ENCODE measurements at places on chromosomes 7 and 10.

DNA sequence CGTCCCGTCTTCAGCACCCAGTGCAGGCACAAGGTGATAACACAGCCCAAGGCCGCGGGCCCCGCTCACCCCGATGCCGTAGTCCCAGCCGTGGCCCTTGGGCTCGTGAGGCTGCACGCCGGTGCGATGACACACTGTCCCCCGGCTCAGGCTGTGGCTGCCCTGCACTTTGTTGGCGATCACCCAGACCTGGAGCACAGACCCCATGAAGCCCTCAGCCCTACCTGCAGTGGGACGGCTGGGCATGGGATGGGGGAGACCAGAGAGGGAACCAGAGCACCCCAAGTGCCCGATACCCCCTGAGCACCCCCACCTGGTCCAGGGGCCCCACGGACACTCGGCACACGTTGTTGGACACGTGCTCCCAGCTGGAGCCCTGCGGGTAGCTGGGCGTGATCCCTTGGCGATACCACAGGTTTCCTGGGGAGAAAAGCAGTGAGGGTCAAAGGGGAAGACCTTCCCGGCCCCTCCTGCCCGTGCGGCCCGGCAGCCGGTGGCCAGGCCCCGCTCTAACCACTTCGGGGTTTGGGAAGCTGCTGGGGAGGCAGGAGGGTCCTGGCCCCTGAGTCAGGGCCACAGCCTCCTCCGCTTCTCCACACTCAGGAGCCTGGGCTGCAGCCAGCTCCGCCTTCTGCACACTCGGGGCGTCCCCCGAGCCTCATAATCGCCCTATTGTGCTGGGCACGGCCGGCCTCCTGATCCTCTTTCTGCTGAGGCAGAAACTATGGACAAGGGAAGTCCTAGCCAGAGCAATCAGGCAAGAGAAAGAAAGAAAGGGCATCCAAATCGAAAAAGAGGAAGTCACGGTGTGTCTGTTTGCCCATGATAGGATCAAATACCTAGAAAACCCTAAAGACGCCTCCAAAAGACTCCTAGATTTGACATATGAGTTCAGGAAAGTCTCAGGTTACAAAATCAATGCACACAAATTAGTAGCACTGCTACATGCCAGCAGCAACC lies 6.7 kb downstream of the BHLHA15 start:
- no peak for DNase-seq

DNA sequence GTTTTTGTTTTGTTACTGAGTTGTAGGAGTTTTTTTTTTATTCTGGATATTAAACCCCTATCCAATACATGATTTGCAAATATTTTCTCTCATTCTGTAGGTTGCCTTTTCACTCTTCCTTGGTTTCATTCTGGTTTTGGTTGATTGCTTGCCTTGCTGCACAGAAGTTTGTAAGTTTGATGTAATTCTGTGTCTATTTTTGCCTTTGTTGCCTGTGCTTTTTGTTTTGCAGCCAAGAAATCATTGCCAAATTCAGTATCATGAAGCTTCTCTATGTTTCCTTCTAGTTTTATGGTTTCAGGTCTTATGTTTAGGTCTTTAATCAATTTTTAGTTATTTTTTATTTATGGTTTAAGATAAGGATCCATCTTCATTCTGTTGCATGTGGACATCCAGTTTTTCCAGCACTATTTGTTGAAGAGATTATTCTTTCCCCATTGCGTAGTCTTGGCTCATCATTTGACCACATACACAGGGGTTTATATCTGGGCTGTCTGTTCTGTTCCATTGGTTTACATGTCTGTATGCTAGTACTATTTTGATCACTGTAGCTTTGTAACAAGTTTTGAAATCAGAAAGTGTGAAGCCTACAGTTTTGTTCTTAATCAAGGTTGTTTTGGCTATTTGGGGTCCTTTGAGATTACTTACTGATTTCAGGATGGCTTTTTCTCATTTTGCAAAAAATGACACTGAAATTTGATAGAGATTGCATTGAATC lies 26.4 kb downstream of the BMPR1A start:
- no peak for DNase-seq

- DNase-seq = no peak
These were observed 435 bp upstream of the PWWP2B start for GRCh38 chr10:132396494-132397035.

- DNase-seq = no peak
These were observed 82.0 kb downstream of the AFAP1L2 start for GRCh38 chr10:114322344-114322743.

DNA sequence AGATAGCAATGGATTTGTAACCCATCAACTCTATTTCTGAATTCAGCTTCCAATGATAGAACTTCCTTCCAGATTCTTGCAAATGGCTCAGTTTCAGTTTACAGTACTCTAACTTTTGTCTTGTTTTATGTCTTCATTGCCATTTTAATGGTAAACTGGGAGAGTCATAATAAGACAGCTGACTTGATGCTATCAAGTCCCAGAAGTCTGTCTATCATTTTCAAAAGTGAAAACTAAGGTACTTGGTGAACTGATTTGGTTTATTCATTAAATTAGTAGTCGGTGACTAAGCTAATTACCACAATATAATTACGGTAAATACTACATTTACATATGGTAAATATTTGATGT lies 25.0 kb downstream of the RTKN2 start:
- DNase-seq = no peak

DNA sequence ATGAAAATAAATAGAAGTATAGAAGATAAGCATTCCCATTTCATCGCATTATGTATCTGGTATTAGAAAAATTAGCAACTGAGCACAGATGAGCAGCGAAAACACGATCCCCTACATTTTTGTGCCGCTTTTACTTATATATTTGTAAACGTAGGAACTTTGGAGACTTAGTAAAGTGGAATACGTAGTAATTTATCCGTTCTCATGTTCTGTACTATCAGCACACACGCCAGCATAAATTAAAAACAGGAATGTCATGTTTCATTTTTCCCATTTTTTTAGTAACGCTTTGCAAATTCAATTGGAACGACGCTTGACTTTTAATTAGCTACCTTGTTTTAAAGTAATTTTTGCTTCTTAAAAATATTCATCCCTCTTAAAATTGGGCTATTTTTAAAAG lies 2.4 kb downstream of the ZNRF2 start:
- DNase-seq = no peak

- no peak for DNase-seq
These were observed 365.6 kb upstream of the AUTS2 start for GRCh38 chr7:69232445-69233376.

GRCh38 chr10:5419466-5420094 lies 7.2 kb downstream of the NET1 start:
- DNase-seq = no peak

DNA sequence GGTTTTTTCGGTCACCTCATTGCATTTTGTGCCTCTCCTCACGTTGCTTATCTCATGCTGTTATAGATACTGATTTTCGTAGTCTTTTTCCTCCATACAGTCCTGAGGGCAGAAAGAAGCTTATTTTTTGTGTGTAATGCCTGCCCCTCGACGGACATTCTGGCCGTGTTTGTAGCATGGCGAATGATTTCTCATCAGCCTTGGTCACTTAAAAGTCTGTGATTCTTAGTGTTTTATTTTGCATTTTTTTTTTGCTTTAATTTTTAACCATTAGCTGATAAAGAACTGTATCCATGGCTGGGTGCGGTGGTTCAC lies 469 bp upstream of the NOC3L start:
- DNase-seq = no peak

- DNase-seq = no peak
These were observed 137.3 kb downstream of the SEMA3C start for GRCh38 chr7:80781561-80781979.

DNA sequence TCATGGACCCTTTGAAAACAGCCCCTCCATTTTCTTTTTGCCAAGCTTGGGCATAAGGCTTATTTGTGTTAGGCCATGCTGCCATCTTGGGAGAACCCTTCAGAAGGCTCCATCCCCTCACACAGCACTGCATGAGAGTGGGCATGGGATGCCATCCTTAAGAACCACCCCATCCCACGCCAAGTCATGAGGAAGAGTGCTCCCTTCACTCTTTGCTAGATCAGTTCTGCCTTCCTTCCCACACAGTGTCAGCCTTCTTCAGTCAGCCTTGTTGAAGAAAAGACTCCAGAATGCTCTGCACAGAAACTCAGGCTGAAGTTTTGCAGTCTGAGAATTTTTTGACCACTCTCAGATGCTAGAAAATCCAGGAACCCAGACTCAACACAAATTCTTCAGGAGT lies 15.5 kb upstream of the CHN2 start:
- no peak for DNase-seq

GRCh38 chr7:146865696-146866095 lies 749.1 kb downstream of the CNTNAP2 start:
- no peak for DNase-seq

DNA sequence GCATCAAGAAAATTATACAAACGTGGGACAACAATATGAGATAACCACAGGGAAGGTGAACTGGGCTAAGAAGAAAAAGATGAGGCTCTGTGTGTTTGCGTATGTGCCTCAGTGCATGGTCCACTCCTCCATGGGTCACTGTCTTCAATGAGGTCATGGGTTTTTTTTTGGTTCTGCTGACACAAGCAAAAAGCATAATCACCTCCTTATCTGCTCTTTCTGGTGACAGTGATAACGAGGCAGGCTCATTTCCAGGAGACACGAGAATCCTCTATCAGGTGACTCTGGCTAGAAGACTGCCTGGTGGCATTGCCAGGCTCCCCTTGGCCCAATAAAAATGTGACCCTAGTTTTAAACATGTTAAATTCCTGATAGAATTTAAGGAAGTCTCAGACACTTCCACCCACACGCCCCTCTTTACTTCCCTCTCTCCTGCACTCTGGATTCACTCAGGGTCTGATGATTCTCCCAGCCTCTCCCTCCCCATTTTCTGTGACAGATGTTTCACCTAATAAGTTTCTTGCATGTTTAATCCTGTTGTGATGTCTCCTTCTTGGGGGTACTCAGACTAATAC lies 35.3 kb upstream of the CDCA7L start:
- no peak for DNase-seq

GRCh38 chr7:71414490-71414889 lies 282.5 kb downstream of the GALNT17 start:
- DNase-seq = no peak

GRCh38 chr7:92685136-92686042 lies 95.2 kb upstream of the FAM133B start:
- DNase-seq = no peak

GRCh38 chr10:23325132-23325531 lies 19.5 kb downstream of the C10orf67 start:
- no peak for DNase-seq

- no peak for DNase-seq
These were observed 34.1 kb downstream of the LRRC20 start for GRCh38 chr10:70348228-70348850.

DNA sequence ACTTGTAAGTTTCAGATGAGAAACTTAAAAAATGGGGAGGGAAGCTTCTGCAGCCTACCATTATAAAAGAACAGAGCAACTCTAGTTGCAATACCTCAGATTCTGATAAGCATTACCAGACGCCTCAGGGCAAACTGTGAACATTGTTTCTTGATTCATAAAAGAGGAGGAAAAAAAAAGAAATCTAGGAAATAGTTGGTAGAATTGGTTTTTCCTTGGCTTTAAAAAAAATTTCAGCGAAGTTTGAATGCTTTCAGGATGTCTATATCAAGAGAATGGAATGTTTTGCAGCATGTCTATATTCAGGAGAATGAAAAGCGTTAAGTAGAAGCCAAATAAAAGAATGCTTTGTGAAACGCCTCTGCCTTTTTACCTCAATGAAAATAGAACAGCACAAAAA lies 17.5 kb upstream of the ANLN start:
- DNase-seq = no peak

- DNase-seq = no peak
These were observed 42.6 kb downstream of the TMEM130 start for GRCh38 chr7:98827258-98827657.

- no peak for DNase-seq
These were observed 30.5 kb upstream of the SRGN start for GRCh38 chr10:69057261-69057950.

DNA sequence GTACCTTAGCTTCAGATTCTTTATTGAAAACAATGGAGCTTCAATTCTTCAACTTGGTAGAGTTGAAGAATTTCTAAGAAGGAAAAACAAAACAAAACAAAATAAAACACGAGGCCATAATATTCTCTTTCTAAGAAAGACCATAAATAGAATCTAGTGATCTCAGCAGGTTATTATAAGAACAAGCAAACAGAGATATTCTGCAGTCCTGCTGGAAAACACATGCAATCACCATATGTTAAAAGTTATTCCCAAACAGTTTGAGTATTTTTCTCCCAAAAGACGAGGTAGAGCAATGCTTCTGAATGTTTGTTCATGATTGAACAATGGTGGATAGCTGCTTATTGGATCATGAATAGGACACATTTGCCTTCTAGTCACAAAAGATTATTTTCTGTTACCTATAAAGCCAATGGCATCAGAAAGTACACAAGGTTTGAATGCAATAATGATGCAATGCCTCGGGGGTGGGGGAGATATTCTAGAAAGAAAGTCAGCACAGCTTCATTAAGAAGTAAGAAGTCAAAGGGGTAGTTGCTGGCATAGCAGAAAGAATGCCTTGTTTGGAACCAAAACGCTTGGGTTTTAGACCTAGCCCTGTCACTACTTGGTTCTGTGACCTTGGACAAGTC lies 59.3 kb downstream of the CREB3L2 start:
- DNase-seq = no peak

- DNase-seq = no peak
These were observed 447.7 kb downstream of the SUGCT start for GRCh38 chr7:40582539-40582938.

All from GM12892 (cell line).